ENCODE measurements at places on chromosomes 12 and 14.

GRCh38 chr12:103279444-103279843 is 216.3 kb downstream of the C12orf42 start:
- no peak for DNase-seq

DNA sequence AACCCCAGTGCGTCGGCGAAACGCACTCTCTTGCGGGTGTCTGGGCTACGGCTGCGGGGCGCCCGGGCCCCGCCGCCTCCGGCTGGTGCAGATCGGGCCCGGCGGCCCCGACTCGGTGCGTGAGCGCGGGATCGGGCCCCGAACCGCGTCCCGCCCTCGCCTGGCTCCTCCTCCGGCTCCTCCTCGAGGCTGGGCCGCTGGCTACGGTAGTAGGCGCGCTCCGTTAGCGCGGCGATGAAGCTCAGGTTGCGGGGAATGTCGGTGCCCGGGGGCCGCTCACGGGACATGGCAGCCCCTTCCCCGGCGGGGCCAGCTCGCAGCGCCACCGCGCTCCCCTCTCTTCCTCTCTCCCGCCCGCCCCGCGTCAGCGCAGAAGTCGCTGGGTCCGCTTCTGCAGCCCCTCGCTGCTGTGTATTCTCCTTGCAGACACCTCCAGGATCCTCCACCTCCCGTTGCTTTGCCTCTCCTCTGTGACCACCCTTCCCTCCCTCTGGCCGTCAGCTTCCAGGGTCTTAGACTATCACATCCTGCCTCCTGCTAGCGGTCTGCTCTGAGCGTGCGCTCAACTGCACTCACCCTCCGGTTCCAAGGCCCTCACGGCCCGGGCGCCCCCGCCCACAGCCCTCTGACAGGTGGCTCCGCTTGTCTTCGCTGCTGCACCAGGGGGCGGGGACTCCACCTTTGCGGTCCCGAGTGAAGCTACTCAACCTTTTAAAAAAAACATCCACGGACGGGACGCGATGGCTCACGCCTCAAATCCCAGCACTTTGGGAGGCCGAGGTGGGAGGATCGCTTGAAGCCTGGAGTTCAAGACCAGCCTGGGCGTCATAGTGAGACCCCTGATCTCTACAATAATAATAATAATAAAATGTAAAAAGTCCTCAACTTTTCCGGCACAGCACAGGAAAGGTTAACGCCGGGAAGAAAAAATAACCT is at the start of gene PPP1R3E:
PPP1R3E (minus strand) TSS at position 570 of the 936 bp plus-strand sequence; CDS start at position 287, 283 bp downstream.
- peak; percentile 73 for DNase-seq

DNA sequence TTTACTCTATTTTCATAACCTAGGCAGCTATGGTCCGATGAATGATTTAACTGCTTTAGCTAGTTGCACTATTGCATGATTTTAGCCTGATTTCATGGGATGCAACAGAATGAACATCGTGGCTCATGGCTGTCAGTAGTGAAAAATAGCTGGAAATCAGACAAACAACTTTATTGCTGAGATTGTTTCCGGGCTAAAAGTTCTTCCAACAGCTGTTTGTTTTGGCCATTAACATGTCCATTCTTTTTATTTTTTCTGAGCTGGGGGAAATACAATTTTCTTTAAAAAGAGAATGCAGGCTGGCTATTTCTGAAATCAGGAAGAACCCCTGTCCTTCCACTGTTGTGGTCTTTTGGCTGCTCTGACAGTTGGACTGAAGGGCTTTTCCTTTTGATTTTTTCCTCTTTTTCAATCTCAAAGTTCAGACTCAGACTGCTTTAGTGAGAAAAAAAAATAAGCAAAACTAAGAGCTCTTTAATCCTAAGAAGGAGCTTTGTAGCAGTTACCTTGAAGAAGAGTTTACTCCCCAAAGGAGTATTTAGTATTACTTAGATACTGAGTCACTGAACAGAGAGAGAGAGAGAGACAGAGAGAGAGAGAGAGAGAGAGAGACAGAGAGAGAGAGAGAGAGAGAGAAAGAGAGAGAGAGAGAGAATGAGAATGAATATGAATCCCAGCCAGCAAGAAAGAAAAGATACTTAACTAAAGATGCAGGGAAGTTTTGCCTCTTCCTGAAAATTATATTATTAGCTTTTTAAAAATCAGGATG is at the start of gene NAV3:
NAV3 (plus strand) TSS at position 312 of the 769 bp plus-strand sequence. CDS start 568 bp downstream, outside the sequence.
- no peak for DNase-seq

GRCh38 chr12:31485571-31485970 is 105.4 kb downstream of the DENND5B start:
- DNase-seq: no peak

GRCh38 chr12:19451196-19451595 is 11.9 kb downstream of the AEBP2 start:
- peak; percentile 50 for DNase-seq

DNA sequence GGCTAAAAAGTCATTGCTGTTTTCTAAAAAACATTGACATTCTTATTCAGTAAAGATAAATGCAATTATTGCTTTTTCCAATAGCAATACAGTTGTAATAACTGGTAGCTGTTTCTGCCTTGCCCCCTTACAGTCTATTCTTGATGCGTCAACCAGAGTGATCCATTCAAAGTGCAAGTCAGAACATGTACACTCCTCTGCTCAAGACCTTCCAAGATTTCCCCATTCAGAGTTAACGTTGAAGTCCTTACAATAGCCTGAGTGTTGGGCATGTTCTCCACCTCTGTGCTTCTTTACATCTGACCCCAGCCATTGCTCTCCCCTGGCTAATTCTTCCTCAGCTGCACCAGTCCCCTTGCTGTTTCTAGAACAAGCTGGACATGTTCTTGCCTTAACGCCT is 24.3 kb downstream of the VRK1 start:
- no peak for DNase-seq
